ENCODE measurements at places on chromosomes 1 and 21. TPM values are rescaled to one million over a fixed set of nuclear protein-coding genes. Genes with fewer than 3 reads are reported as not detected.
A peak's percentile ranks its signal among the peaks of the same experiment; 100 is the strongest.

DNA sequence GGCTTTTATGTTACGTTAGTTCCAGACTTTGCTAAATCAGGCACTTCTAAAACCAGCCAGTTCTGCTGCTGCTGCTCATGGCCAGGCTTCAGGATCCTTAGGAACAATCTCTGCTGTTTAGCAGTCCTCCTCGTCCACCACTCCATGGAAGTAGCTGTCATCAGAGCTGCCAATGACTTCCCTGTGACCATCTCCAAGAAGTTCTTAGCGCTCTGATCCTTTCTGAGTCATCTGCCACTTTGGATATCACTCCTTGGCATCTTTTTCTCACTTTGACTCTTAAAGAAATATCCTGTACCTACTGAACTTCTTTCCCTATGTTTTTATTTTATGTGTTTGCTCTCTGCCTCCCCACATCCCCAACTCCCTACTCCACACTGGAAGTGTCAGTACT, 14.7 kb upstream of the IRF2BP2 start:
- no peak for DNase-seq

DNA sequence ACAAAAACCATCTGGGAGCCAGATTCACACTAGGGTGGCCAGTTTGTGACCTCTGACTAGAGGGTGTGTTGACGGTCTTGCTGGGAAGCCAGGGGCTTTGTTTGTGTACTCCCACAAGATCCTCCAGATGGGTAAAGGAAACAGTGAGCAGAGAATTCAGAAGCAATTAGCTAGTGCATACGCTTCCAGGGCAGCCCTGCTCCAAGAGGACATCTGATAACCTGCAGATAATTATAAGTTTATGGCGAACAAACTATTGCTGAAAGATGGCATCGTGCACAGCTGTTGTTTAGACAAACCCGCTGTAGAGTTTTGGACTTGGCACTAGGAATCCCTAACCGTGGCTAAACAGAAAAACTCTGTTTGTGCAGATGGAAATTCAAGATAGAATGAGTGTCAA, 326.4 kb downstream of the TGFB2 start:
- DNase-seq = no peak

GRCh38 chr1:155086128-155086741, 7.6 kb downstream of the EFNA3 start:
- peak; percentile 78 for DNase-seq

The PRR9 gene
- total RNA-seq = not detected

DNA sequence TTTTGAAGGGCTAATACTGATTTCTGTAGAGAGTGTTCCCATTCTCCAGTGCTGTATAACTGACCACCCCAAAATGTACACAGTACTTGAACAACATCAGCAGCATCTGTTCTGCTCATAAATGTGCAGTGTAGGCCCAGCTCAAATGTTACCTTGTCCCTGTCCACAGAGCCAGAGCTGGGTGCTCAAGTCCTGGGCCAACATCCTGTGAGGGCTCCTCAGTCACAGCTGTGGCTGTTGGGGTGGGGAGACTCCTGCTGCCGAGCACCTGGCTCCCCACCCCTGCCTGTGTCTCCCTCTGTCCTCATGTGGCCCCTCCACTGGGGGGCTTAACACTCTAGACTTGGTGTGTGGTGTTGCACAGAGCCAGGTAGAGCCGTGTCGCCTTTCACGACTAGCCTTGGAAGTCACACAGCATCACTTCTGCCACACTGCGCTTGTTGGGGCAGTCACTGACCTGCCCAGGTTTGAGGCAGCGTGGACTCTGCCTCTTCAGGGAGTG, 30.5 kb downstream of the DIP2A start:
- DNase-seq = no peak

- no peak for DNase-seq
Observed at GRCh38 chr1:76587212-76587611, 280.1 kb upstream of the ST6GALNAC5 start.

The TMEM61 gene
- total RNA-seq = 0.23 TPM

GRCh38 chr1:111448482-111448917, 556 bp downstream of the WDR77 start:
- peak; percentile 66 for DNase-seq

GRCh38 chr21:32099812-32100416, 178.9 kb downstream of the MIS18A start:
- DNase-seq = no peak

- DNase-seq = no peak
Observed at GRCh38 chr21:41962425-41962966, 8.7 kb upstream of the C2CD2 start.

DNA sequence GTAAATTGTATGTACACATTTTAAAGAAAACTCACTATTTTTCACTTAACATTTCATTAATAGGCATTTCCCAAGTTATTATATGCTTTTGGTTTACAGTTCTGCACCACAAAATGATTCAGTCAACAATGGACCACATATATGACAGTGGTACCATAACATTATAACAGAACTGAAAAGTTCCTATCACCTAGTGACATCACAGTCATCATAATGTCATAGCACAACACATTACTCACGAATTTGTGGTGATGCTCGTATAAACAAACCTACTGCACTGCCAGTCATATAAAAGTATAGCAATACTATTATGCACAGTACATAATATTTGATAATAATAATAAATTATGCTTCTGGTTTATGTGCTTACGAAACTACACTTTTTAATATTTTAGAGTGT, 30.9 kb downstream of the DNAI4 start:
- DNase-seq = no peak

DNA sequence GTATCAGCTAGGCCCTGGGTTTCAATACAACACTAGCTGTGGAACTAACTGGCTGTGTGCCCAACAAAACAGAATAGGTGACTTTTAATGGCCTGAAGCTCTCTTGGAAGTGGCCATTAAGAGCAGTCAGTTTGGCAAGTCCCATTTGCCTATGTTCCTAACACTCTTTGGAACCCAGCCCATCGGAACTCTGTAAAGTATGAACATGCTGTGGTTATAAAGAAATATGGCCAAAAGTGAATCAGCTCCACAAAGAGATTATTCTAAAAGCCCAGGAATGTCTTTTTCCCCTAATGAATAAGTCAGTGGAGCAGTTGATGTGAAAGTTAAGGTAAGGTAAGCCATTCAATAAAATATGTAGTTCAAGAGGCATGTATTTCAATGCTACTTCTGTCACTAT, 223.7 kb upstream of the ADAMTS5 start:
- DNase-seq = no peak

- DNase-seq = no peak
Observed at GRCh38 chr1:64492424-64492823, 22.5 kb downstream of the CACHD1 start.

DNA sequence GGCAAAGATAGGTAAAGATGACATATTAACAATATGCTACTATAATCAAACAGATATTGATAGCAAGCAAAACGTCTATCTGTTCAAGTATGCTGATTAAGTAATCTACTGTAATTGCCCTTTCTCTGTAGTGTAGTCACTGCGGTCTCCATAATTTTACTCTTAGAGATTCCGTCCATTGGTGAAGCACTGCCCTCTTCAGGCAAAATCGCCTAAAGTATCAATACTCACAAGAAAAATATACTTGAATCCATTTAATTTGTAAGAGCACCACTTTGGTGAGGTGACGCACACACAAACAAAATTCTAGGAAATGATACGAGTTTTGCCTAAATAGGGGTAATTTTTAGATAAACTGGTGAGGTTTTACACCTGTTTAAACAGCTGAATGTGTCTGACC, 434.6 kb upstream of the CHRM3 start:
- DNase-seq = no peak

DNA sequence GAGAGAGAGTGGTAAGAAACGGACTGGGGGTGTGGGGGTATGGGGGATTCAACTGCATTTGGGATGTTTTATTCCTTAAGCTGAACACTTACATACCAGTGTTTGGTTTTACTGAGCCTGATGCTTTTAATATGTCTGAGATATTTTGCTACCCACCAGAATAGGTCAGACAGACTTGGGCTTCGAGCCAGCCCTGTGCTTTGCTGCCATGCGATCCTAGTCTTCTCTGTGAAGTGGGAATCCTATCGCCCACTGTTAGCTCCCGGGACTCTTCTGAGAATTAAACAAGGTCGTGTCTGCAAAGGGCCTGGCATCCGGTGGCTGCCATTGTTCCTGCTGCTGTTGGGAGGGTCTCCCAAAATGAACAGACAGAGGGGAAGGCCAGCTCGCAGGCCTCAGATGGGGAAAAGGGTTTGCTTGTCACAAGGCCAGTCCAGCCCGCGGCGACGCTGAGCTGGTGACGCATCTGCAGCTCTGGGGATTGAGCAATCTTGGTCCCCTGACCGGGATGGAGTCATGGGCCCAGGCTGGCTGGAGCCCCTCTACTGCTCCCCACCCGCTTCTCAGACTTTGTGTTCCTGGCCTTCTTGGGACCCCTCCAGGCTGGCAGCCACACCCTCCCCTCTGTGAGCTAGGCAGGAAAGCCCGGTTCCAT, 26.9 kb upstream of the ECE1 start:
- no peak for DNase-seq

DNA sequence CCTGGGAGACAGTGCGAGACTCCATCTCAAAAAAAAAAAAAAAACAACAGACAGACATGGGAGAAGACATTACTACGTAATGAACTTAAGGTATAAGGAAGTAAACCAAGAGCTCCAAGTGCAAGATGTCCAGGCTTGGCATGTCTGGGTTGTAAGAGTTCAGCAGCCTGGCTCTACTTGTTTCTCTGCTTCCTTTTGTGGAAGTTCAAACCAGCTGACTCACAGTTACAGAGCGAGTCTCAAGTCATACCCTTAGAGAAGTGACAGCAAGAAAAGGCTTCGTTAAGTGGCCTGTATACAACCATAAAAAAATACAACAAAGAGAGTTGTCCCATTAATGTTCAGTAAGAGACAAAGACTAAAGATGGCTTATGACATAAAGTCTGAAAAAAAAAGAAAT, 1.3 kb downstream of the RIT1 start:
- DNase-seq = no peak

- DNase-seq = no peak
Observed at GRCh38 chr1:31926252-31926651, 11.9 kb downstream of the PTP4A2 start.

GRCh38 chr21:28310171-28310685, 682.4 kb downstream of the LTN1 start:
- DNase-seq = no peak

GRCh38 chr1:220962031-220962751, 82.9 kb downstream of the HLX start:
- no peak for DNase-seq

DNA sequence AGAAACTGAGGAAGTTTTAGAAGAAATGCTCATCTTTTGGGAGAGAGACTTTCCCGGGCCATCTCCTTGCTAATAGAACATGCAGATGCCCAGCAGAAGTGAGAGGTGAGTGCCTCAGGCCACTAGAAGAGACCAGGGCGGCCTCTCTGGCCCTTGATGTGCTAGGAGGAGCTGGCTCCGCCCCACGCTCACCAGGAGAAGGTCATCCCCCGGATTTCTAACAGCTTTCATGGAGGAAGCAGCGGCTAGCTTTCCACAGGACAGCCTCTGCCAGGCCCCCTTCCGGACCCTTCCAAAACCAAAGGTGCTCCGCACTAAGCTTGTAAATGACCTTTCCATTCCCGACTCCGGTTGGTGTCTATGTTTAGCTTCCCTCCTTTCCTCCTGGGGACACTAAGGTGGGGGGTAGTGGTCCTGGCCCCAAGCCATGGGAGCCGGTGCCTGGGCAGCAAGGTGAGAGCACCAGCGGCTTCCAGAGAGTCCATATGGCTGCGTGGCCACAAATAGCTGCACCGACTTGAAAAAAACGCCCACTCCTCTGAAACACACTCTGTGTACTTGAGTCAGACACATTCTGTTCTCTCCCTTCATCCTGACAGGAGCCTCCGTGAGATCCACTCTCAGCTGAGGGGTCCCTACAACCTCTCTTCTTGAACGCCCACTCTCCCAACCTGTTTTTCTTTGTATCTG, 249.9 kb downstream of the TNR start:
- DNase-seq = no peak

DNA sequence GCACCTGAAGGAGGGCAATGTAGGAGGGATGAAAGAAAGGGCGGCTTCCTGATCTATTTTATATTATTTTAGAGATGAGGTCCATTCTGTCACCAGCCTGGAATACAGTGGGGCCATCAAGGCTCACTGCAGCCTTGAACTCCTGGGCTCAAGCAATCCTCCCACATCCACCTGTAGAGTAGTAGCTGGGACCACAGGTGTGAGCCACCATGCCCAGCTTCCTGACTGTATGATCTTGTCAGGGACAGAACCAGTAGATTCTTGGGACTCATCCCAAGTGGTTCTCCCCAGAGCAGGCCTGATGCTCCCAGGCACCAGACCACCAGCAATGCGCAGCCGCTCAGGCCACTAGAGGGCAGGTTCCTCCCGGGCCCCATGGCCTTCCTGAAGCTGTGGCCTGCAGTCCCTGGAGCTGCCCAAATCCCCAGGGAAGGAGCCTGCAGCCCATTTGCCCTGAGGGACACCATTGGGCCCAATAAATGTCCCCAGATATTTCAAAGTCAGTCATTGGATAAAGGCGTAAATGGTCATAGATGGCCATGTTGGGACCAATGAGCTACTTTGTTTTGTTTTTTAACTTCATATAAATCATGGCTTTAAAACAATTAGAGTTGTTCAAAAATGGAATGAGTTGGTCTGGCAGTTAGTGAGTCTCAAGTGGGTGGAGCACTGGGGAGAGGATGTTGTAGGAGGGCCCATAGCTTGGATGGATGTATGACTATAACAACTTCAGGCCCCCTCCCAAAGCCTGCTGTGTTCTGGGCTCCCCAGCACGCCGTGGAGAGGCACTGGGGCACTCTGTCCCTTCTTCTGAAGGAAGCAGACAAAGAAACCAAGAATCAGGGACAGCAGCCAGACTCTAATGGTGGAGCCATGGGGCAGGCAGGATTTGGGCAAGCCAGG, 44.7 kb upstream of the GOLT1A start:
- DNase-seq = peak; percentile 58

The SPRR2F gene
- not detected for total RNA-seq

DNA sequence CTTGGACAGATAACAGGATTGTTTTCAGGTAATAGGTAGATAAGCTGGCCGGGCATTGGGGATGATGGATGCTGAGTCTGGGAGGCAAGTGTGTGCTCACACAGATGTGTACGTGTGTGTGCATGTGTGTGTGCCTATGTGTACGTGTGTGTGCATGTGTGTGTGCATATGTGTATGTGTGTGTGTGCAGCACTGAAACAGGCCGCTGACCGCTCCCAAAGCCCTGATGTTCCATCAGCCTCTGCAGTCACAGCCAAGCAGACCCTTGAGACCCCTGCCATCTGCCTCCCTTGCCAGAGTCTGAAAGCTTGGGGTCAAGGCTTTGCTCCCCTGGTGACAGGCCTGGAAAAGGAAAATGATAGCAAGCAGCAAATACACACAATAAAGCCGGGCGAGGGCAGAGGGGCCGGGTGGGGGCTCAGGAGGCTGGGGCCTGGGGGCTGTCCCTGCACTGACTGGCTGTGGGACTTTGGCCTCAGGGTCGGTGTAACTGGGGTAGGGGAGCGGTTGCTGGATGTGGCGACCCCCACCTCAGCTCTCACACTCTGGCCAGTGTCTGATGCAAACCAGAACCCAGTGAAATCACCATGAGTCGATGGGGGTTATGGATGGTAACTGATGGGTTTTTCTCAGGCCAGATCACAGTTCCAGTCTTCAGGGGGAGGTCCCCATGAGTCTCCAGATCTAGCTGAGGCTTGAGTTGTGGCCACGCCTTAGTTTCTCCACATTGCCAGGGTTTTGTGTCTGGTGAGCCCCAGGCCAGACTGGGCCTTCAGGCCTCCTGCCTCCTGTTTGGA, 9.2 kb upstream of the TNFRSF8 start:
- no peak for DNase-seq

GRCh38 chr21:44738621-44739020, 27.2 kb upstream of the TSPEAR start:
- no peak for DNase-seq

All from activated naive CD4-positive, alpha-beta T cell treated with anti-CD3 and anti-CD28 coated beads, Interleukin-2, amount 50 U/mL, for 72 hours (primary cell).